ENCODE measurements at places on chromosomes 5 and 9.

DNA sequence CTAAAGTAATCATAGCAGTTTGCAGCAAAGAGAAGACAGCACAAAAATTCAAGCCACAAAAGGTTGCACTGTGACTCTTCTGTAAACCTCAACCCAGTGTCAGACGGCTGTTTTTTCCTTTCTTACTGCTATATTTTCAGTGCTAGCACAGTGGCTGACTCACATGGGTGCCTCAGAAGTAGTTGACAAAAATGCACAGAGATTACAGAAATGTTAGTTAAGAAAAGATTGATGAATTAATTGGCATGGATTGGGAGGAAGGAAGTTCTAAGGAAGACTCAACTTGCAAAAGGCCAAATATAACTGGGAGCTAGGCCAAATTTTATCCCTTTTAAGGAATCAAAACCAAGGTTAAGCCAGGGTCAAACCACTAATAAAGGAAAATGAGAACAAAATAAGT is 43.7 kb upstream of the ITGA1 start:
- DNase-seq: peak; percentile 90

GRCh38 chr5:168409591-168410458 is 76.4 kb upstream of the RARS1 start:
- peak; percentile 63 for DNase-seq

- DNase-seq: no peak
Measured at GRCh38 chr5:170289121-170289520, 8.5 kb downstream of the LCP2 start.

DNA sequence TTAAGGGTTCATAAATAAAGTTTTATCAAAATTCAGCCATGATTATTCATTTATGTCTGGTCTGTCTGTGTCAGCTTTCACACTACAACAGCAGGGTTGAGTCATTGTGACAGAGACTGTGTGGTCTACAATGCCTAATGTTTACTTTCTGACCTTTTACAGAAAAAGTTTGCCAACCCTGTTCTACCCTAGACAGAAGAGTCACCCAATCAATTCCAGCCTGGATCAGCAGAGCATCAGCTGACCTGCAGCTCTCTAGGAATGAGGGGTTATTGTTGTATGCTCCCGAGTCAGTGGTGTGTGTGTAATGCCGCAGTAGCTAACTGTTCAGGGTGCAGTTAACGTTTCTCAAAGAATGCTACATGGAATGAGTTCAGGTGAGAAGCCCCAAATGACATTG is 87.3 kb downstream of the HRH2 start:
- DNase-seq: no peak

GRCh38 chr5:112929336-112930081 is 7.5 kb upstream of the REEP5 start:
- DNase-seq: no peak

DNA sequence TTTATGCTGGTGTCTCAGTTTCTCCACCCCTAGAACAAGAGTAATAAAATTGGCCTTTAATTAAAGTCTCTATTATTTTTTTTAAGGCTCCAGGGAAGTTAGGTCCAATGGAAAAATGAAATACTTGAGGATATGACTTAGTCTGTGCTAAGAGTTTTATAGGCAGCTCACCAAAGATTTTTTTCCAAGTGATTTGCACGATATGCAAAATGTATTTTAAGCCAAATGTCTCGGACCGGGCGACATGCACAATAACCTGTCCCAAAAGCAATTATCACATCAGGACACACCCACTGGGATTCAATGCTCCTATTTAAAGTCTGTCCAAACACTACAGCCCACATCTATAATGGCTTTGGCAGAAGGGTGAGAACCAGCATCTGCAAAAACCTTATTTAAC is 136.1 kb upstream of the ANKH start:
- no peak for DNase-seq

DNA sequence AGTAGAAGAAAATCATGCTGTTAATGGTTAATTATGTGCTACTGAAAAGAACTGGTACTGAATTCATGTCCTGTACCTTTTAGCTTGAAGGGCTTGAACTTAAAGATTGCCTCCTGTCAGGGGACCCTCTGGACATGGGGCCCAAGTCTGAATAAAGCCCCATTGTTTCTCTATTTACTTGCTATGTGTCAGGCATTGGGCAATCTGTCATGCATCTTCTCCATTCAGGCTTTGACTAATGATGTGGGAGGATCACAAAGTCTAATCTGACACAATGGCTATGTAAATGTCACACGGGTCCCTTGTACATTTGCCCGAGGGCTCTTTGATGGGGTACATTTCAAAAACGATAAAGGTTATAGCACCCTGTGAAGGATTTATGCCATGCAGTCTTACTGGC is 64.0 kb upstream of the TUSC1 start:
- no peak for DNase-seq

DNA sequence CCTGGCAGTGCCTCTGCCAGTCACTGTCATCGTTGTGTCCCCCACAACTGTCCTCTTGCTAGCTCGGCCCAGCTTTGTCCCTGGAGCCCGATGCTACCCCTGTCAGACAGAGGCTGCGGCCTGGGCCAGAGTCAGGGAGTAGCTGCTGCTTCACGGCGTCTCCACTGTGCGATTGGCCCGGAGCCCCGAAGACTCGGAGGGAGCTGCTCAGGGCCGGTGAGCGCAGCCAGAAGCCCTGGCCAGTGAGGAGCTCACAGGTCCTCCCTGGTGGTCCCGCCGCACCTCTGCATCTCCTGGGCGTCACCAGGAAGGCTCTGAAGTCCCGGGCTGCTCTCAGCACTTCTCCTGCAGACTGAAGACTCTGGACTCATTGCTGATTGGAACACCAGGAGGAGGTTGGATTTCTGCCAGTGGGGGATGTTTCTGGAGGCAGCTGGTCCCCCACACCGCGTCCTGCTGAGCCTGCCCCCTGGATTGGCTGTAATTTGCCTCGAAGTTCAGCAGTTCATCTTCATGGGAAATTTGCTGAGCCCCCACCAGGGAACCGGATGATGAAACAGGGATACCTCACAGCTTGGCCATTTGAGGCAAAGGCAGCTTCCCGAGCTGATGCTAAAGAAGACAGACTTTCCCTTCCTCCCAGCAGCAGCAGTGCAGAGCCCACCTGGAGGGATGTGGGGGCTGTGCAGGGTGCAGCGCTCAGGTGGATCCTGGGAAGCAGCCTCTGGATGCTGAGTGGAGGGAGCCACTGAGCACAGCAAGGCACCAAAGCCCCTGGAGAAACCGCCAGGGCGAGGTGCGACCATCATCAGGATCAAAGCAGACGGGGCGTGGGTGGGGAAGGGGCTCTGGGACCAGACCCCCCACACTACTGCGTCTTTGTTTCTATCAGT is 45.6 kb downstream of the USP20 start:
- DNase-seq: peak; percentile 98

GRCh38 chr9:131120620-131121228 is 4.7 kb upstream of the NUP214 start:
- DNase-seq: no peak

DNA sequence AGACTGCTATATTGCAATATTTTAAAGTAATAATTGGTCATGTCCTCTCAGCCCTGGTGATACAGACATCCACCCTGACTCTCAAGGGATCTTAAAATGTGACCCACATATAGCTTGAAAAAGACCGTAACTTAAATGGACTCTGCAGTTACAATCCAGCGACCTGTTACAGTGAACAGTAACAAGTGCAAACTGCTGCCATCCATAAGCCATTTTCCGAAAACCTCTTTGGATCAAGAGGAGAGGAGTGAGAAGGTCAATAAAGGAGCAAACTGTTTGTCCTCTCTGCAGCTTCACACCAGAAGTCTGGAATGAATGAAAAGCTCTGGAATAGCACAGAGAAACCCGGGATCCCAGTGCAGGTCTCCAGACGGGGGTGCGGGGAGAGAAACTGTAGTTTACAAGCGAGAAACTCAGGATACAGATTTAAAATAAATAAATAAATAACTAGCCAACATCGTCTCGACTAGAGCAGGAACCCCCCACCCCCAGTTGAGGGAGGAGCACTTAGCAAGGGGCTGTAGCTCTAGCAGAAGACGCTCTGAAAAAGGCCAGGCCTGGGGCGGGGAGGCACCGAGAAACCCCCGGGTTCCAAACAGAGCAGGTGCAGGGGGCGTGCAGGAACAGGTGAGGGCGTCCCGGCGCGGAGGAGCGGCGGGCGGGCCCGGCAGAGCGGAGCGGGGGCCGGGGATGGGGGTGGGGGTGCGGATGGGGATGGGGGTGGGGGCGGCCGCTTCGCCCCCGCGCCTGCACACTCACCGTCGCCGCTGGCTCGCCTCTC is 572 bp downstream of the ZDHHC21 start:
- DNase-seq: peak; percentile 12

GRCh38 chr5:31366941-31367340 is 165.0 kb downstream of the DROSHA start:
- DNase-seq: no peak
